ENCODE measurements at places on chromosomes 16 and 17. TPM values are rescaled to one million over a fixed set of nuclear protein-coding genes. Genes with fewer than 3 reads are reported as not detected.

Gene LITAFD
- not detected for total RNA-seq

DNA sequence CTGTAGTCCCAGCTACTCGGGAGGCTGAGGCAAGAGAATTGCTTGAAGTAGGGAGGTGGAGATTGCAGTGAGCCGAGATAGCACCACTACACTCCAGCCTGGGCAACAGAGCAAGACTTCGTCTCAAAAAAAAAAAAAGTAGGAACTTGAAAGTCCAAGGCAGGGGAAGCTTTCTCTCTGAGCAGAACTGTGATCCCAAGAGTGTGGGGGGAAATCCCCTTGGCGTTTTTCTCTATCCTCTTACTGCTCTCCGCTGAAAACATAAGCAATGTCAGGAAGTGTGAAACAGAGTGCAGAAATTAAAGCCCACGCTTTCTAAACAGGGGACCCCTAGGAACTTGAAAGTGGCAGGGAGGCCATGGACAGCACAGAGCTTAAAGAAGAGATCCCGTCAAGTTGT, 9.8 kb upstream of the CMTM3 start:
- no peak for DNase-seq

DNA sequence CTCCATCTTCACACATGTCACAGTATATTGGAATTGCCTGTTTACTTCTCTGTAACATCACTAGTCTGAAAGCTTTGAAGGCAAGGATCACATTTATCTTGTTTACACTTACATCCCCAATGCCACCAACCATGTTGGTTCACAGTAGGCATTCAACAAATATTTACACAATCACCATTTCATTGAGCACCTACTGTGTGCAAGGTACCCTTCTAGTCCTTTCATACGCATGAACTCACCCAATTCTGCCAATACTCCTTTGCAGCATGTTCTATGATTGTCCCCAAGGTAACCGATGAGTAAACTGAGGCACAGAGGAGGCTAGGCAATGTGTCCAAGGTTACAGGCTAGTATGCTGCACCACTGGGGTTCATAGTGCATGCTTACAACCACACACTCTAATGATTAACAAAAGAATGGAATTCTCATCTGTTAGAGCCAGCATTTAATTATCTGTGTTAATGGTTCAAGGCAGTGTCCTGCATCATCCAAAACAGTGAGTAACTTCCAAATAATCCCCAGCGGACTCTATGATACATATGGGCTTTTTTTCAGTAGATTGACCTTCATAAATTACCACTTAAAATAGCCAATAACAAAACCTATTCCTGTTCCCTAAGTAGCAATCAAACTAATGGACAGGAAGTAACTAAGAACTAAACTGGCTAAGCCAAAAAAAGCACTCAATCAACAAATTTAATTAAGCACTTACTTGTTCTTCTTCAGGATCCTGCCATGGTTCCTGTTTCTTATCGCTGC, 364.5 kb upstream of the XYLT1 start:
- DNase-seq: no peak

DNA sequence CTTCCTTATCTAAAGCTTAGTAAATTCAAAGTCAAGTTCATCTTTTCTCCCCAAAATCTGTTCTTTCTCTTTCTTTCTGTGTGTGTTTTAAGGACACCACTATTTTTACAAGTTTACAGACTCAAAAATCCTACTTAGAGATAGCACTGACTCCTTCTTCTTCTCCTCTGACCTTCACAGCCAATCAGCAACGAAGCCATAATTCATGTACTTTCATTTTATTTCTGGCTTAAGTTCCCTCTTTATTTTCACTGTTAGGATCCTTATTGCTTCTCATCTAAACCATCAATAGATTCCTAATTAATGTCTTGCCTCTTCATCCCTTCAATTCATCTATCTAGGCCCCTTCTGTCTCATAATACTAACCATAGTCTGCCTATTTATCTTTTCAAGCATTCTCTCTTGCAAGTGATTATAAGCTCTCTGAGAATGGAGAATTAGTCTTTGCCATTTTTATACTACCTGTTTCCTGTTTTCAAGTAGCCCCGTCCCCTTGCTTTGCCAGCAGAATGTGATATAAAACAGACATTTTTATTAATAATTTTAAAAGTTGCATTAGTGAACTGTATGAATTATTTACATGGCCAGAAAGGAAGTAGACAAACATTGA, 27.0 kb downstream of the CDC27 start:
- no peak for DNase-seq

GRCh38 chr16:31005350-31006085, 4.9 kb downstream of the STX1B start:
- DNase-seq: peak; percentile 41

Measured in LHCN-M2 (cell line).